ENCODE measurements at places on chromosomes 1 and 21.

DNA sequence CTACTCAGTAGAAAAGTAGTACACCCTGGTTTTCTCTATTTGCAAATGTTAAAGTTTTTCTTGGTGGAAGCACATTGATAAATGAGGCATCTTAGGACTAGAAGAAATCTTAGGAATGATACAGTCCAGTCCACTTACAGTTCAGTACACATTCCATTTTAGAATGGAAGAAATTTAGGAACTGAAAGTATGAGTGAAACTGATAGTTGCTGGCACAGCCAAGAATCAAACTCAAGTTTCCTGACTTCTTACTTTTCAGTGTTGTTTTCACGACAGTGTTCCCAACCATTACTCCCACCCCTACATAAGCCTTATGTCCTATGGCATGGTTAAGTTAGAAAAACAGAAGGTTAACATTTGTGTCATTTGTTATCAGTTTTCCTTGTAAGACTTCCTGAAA, 258.5 kb downstream of the BACH1 start:
- DNase-seq: no peak

DNA sequence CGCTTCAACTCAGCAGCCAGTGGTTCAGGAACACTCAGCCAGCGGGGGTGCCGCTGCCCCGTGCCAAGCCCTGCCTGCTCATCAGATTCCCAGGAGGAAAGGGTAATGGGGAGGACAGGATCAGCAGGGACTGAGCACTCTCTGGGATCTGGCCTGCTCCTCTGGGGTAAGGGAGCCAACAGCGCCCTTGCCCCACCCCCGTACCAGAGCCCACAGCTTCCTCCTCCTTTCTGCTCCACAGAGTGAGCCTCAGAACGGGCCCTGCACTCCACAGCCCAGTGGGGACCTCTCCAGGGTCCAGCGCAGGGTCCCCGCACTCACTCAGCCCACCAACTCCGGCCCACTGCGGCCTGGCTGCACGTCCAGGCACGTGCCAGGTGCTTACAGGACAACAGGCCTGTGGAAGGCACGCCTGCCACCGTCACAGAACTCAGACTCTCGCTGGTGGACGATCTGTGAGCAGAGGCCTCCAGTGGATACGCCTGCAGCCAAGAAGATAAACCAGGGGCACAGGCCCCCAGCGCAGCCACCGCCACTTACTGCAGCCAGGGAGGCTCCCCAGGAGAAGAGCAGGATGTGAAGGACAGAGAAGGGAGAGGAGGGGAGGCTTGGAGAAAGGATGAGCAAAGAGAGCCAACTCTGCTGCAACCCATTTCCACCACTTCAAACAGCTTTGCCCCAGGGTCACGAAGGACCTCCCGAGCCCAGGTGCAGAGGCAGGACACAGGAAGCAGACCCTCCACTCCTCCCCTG, 2.1 kb downstream of the MEGF6 start:
- no peak for DNase-seq

DNA sequence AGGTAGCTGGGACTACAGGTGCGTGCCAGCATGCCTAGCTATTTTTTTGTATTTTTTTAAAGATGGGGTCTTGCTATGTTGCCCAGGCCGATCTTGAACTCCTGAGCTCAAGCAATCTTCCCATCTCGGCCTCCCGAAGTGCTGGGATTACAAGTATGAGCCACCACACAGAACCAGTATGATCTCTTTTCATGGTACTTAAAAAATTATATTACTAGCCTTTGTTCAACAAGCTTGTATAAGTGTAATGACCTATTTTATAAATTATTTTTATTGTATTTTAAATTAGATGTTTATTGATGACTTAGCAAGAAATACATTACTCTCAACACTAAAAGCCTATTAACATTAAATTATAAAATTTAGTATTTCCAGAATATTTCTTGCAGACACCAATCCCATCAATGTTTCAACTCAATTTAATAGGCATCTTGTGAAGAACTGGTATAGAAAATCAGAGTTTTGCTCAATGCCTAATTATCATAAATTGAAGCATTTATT, 36.0 kb upstream of the MTF2 start:
- no peak for DNase-seq

GRCh38 chr1:59879574-59879973, 47.0 kb downstream of the CYP2J2 start:
- peak; percentile 53 for DNase-seq

- DNase-seq: no peak
Observed at GRCh38 chr1:225121095-225121494, 191.6 kb downstream of the DNAH14 start.

- DNase-seq: no peak
Observed at GRCh38 chr1:30731109-30731805, 7.9 kb upstream of the MATN1 start.

DNA sequence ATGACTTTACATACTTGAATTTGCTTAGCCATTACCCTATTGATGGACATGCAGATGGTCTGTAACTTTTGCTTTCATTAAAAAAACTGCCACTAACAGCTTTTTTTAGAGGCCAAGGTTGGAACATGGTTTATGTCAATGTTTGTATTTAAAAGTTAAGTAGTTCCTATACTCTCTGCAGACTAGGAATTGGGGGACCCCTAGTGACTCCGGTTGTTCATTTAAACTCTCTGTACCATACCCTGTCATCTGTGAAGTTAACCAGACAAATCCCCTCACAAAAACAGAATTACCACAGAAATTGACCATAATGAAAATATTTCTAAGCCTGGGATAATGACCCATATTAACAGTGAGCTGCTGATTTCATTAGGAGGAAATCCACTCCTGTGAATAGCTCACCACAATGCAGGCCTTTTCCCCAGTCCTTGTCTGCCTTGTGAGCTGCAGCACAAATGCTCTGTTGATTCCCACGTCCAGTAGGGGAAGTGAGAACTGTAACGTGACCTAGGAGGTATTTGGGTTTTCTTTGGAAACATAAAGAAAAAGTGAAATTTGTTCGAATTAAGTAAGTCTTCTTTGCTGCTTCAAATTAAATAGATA, 30.2 kb upstream of the CD101 start:
- no peak for DNase-seq

DNA sequence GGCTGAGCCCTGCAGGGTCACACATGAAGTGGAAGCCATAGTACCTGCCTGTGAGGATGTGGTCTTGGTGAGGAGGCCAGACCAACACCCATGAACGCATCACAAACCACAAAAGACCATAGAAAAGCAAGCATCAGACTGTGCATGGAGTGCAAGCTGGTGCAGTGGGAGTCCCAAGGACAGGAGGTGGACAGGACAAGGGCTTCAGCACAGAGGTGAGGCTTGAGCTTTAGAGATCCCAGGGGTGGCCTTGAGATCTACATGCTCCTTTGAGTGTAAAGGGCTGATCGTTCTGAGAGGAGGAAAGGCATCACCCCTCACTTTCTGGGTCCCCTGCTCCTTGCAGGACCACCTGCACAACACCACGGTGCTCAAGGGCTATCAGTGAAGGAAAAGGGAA, 111.9 kb upstream of the F3 start:
- no peak for DNase-seq

DNA sequence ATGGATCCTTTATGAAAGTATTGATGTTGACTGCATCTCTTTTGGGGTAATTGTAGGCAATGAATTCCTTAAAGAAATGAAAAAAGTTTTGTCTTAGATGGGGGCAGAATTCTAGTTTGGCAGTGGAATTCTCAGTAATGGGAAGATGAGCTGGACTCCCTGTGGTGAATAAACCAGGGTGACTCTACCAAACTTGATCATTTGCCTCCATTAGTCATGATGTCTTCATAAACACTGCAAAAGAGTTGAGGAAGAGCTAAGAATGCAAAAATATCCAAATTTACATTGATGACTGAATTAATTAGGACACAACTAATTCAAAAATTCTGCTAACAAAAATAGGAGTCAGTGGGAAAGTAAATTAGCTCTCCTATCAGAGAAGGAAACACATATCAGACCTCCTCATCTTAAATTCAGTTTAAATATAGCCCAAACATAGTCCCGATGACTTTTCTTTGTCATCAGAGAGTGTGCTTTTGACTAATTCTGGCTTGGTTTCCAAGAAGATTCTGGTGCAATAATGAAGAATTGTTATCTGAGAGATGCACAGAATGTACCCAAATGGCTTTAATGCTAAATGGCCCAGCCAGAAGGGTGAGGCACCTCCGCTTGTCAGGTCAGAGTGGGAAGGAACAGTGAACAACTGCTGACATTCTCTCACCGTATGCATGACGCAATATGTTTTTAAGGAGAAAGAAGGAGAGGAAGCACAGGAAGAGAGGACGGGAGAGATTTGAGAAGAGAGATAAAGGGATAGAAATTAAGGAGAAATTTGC, 525.1 kb downstream of the LMO4 start:
- DNase-seq: no peak

DNA sequence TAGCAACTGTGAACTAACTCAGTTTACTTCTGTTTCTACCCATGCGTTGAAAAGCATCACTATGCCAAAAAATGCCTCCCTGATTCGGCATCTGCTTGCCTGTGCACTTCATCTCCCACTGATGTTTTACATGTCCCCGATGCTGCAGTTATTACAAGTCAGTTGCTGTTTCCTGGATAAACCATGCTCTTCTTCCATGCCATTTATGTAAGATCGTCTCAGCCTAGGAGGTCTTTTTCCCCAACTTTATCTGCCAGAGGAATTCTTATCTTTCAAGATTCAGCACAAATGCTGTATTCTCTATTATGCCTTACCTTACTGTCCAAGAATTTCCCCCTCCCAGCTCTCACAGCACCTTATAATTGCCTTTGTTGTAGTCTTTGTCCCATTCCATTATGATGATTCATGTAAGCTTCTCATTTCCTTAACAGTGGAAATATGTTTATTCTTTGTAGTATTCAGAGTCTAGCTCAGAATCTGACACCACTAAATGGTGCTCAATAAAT, 30.0 kb downstream of the PRKACB start:
- peak; percentile 50 for DNase-seq

Data from hippocampal formation (tissue), 2 donors.